ENCODE measurements at places on chromosomes 2 and 18.

- DNase-seq: no peak
These were observed 213.2 kb upstream of the HS6ST1 start for GRCh38 chr2:128531856-128532255.

DNA sequence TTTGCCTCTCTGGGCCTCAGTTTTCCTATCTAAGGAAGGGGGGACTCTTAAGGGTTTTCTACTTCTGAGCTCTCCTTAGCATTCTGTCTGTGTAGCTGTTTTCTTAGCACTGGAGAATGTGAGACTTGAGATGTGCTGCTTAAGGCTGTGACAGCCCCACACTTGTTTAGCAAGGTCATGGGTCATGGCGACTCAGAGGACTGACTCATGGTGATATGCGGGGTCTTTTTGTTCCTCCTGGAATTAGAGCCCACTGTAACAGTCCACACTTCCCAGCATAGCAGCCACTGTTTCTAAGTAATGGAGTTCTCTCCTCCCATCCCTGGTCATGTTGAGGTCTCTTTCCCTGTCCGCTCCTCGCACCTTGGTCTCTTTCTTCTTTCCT, 4.1 kb upstream of the LPIN1 start:
- DNase-seq: no peak

DNA sequence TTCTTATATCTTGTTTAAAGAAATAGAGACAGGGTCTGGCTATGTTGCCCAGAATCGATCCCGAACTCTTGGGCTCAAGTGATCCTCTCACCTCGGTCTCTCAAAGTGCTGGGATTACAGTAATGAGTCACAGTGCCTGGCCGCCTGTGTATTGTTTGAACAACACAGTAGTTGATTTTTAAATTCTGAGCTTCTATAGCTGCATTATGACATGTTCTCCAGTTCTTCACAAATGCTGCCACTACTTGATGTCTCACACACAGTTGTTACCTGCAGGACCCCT, 7.7 kb upstream of the RHOB start:
- no peak for DNase-seq

DNA sequence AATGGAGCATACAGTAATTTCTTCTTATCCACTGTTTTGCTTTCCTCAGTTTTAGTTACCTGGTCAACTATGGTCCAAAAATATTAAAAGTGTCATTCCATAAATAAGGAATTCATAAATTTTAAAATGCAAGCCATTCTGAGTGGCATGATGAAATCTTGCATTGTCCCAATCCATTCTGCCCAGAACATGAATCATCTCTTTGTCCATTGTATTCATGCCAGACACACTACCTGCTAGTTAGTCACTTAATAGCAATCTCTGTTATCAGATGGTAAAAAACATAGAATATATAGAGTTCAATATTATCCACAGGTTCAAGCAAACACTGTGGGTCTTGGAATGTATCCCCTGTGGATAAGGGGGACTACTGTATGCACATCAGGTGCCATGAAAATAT, 872.2 kb upstream of the NXPH2 start:
- DNase-seq: no peak

GRCh38 chr2:189150033-189150432, 29.5 kb downstream of the COL5A2 start:
- no peak for DNase-seq
